Right atrium auricular region (tissue), 2 donors: ENCODE measurements at places on chromosomes 3 and 15.
A peak's percentile ranks its signal among the peaks of the same experiment; 100 is the strongest.

GRCh38 chr15:81339321-81339720, 15.4 kb upstream of the STARD5 start:
- peak; percentile 50 for DNase-seq

- DNase-seq: peak; percentile 16
Observed at GRCh38 chr3:134013280-134013679, 16.4 kb downstream of the SLCO2A1 start.

GRCh38 chr3:114827495-114827894, 319.6 kb downstream of the ZBTB20 start:
- DNase-seq: no peak

- no peak for DNase-seq
Observed at GRCh38 chr3:81326245-81326644, 435.2 kb downstream of the GBE1 start.

GRCh38 chr3:175075269-175075668, 216.1 kb downstream of the NAALADL2 start:
- DNase-seq: no peak

DNA sequence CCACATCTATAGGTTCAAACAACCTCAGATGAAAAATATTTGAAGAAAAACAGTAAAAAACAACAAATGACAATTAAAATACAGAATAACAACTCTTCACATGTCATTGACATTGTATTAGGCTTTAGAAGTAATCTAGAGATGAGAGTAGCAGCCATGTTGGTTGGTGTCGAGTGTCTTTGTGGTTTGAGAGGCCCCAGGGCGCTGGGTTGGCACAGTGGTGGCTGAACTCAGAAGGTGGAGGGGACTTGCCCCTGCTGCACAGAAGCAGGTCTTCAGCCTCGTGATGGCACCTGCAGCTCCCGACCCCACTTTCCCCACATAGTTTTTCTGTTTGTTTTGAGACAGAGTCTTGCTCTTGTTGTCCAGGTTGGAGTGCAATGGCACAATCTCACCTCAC, 187.2 kb downstream of the OSBPL10 start:
- no peak for DNase-seq

DNA sequence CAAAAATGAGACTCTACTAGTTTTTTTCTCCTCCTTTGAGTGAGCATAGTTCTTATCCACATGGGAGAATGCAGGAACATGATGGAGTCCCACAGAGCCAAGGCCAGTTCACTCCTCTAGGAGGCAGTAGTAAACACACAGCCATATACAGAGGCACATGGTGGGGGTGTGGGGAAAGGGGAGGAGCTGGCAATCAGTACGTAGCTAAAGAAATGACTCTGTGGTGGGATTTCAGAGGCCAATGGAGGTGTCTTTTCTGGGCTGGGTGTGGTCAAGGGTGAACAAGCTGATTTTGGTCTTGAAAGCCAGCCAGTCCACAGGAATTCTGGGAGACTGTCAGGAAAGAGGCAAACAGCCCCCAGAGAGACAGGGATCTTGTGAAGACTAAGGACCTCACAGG, 6.6 kb upstream of the RAB11A start:
- no peak for DNase-seq

DNA sequence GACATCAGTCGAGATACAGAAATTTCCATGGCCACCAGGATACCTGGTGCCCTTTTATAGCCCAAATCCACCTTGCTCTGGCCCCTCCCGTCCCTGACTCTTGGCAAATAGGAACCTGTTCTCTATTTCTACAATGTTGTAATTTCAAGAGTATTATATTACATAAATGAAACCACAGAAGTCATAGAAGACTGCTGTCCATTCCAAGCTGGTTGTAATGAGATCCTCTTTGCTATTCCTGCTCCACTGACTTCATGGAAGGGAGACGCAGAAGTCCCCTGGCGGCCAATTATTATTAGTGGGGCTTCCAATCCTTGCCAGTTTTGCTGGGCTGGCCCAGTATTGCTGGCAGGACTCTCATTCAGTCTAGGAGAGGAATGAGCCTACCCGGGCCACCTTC, 26.6 kb downstream of the DCP1A start:
- DNase-seq: no peak

- DNase-seq: no peak
Observed at GRCh38 chr3:11764931-11765363, 81.7 kb downstream of the TAMM41 start.

DNA sequence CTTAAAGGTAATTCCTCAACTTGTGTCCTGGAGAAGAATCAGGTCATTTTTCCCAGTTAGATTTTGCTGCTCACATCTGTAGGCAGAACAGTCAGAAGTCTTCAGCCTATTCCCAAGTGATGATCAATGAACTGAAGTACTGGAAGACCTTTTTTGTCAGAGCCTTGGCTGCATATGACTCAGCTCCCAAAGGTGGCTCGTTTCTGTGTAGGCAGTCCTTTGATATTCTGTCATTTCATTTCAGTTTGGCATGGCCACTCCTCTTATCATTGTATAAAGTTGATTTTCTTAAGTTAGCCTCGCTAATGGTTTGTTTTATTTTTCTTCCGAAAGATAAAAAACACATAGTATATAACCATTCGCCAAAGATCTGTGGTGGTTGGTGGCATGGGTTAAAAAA, 90.7 kb downstream of the KLHL25 start:
- DNase-seq: no peak

GRCh38 chr3:66267906-66268305, 47.1 kb downstream of the SLC25A26 start:
- no peak for DNase-seq

- no peak for DNase-seq
Observed at GRCh38 chr3:149502438-149502837, 27.9 kb downstream of the TM4SF4 start.

- no peak for DNase-seq
Observed at GRCh38 chr3:52188556-52188955, 9.4 kb upstream of the ALAS1 start.

DNA sequence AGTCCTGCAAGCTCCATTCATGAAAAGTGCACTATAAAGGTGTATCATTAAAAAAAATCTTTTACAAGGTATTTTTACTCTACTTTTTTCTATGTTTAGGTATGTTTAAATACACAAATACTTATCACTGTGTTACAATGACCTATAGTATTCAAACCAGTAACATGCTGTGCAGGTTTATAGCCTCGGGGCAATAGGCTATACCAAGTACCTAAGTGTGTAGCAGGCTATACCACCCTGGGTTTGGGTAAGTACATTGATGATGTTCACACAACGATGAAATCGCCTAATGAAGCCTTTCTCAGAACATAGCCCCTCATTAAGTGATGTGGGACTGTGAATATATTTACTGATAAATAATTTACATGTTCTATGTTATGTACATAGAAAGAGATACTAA, 104.6 kb downstream of the ATP1B3 start:
- DNase-seq: no peak

DNA sequence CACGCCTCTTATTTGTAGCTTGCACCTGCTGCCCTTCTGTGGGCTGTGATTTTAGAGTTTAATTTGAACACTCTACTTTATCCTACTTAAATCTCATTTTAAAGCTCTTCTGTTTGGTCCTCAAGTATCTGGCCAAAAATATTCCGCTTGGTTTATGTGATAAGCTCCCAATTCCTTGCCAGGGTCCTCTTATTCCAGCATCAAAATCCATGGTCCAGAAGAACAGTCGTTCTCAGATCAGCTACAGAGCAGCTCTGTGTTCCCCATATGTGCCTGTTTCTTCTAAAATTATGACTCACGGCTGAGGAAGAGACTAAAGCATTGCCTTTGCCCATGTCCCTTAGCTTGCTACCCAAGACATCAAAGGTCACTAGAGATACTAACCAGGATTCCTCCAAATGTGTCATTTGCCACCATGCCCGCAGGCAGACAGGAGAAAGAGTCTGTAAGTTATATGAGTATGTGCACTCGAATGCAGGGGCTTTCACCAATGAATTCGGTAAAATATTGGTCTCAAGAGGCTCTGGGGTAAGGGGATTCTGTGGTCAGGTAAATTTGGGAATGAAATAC, 115.2 kb upstream of the ETV5 start:
- no peak for DNase-seq

- DNase-seq: no peak
Observed at GRCh38 chr15:35293353-35294130, 208.4 kb upstream of the NANOGP8 start.

DNA sequence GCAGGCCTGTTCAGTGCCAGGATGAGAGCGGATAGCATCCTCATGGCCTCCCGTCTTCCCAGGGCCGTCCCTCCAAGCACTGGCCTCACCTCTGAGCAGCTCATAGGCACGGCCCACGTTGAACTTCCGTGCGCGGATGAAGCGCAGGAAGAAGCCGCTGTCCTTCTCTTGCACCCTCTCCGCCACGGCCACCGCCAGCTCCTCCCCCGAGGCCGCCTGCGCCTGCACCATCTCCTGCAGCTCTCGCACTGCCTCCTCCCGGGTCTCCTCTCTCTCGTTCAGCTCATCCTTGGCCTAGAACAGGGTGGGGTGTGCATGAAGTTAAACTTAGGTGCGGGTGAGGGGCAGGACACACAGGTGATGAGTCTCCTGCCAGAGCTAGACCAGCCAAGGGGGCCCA, 4.3 kb downstream of the RLBP1 start:
- DNase-seq: no peak

- DNase-seq: peak; percentile 60
Observed at GRCh38 chr15:68055224-68055705, 1.1 kb downstream of the PIAS1 start.

- DNase-seq: no peak
Observed at GRCh38 chr3:72351536-72351935, 496.7 kb downstream of the SHQ1 start.

DNA sequence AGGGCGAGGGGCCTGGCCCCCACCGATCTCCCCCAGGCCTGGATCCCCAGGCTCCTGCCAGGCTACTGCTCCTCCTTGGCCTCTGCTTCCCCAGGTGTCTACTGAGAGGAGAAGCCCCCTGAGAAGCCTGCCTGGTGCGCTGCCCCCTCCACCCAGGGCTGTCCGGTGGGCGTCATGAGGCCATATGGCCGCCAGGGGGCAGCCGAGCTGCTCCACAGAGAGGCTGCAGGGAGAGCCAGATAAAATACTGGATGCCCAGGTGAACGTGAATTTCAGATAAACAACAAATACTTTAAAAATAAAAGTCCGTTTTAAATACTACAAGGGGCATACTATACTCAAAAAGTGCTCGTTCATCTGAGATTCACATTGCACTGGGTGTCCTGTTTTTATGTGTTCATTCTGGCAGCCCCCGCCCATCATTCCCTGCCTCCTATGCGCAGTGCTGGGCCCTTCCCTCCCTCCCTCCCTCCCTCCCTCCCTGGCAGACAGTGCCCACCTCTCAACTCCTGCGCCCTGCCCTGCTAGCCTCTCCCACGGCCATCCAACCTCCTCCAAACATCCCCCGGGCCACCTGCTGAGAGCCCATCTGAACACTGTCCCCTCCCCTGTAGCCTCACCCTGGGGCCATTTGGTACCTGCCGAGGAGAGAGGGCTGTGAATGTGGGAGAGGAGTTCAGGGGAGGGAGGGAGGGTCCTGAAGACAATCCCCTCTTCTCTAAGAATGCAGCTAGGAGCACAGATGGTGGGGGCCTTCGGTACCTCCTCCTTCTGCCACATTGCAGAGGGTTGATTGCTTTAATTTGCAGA, 29.6 kb downstream of the PSTPIP1 start:
- DNase-seq: no peak

- DNase-seq: no peak
Observed at GRCh38 chr3:47123857-47124256, 40.1 kb downstream of the SETD2 start.

DNA sequence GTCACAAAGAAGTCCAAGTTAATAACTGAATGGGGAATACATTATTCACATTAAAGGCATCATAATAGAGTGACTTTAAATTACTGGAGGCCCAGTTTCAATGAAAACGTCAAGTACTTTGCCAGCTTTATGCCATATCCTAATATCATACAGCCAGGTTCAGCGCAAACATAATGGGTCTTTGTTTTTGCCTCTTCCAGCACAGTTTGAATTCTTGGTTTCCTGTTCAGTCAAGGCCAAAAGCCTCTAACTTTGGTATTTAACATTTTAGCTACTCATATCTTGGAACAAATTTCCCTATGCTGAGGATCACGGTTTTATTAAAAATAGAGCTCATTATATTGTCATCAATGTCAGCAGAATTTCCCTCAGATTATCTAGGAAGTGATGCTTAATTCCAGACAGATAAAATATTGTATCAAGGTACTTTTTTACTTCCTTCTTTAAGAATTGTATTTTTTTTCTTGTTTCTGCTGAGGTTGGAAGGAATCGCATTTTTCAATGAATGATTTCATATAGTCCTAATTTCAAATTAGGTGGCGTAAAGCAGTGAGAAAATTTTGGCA, 269.2 kb downstream of the THRB start:
- DNase-seq: no peak

DNA sequence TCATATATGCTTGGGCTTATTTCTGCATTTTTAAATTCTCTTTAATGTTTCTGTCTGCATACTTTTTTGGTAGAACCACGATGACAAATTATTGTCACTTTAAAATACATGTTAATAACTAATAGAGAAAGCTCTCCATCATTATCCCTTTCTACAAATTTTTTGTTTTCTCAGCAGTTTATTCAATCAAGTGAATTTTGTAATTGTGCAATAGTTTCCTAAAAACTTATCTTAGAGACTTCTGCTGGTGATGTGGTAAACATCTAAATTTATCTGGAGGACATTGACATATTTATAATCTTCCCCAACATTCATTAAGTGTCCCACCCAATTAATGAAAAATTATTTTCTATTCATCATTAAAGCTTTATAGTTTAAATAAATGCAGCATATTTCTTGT, 215.3 kb downstream of the MEX3B start:
- DNase-seq: no peak

GRCh38 chr3:45992821-45993221, 2.8 kb downstream of the FYCO1 start:
- no peak for DNase-seq

GRCh38 chr3:44762170-44762677, 630 bp downstream of the KIF15 start:
- DNase-seq: no peak

- DNase-seq: peak; percentile 74
Observed at GRCh38 chr3:72907131-72907711, 19.4 kb downstream of the GXYLT2 start.
